ENCODE measurements at places on chromosomes 7 and 10. TPM values are rescaled to one million over a fixed set of nuclear protein-coding genes. Genes with fewer than 3 reads are reported as not detected.
A peak's percentile ranks its signal among the peaks of the same experiment; 100 is the strongest.

Gene SDK1
- 3.0 TPM for total RNA-seq

GRCh38 chr7:148107443-148108127 lies 483.0 kb upstream of the C7orf33 start:
- H3K4me1 ChIP-seq, result no peaks in the 10 kb centered on the region
- no peak overlapping the region for H3K4me3 ChIP-seq
- no peaks in the 10 kb centered on the region for H3K27me3 ChIP-seq
- H3K36me3 ChIP-seq, result no peaks in the 10 kb centered on the region
- no peak for DNase-seq

DNA sequence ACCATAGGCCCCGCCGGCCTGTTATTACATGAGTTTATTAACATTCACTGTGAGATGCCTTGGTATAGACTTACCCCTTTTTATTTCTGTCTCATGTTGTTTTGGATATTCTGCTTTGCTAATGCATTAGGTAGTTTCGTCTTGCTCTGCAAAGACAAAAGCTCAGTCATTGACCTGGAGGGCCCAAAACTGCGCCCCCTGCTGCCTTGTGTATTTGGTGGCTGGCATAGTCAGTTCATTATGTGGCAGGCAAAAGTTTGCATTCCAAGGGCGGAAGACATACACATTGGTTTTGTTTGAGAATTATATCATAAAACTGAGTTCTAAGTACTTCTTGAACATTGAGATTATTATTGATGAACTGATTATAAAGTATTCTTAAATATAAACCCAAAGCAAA lies 372.5 kb downstream of the SDK1 start:
- no peak overlapping the region for H3K27ac ChIP-seq
- H3K4me1 ChIP-seq, result no peaks in the 10 kb centered on the region

GRCh38 chr10:31419394-31420063 lies 100.5 kb downstream of the ZEB1 start:
- H3K27ac ChIP-seq, result no peak overlapping the region
- peaks cover 2% of the 10 kb centered on the region for H3K4me1 ChIP-seq
- no peaks in the 10 kb centered on the region for H3K36me3 ChIP-seq

- peaks cover 17% of the 10 kb centered on the region for H3K4me1 ChIP-seq
- H3K27ac ChIP-seq, result no peak overlapping the region
- peak; percentile 33 for DNase-seq
- H3K36me3 ChIP-seq, result no peaks in the 10 kb centered on the region
- H3K4me3 ChIP-seq, result no peak overlapping the region
These were observed 28.7 kb downstream of the ZNF775 start for GRCh38 chr7:150407588-150408392.

DNA sequence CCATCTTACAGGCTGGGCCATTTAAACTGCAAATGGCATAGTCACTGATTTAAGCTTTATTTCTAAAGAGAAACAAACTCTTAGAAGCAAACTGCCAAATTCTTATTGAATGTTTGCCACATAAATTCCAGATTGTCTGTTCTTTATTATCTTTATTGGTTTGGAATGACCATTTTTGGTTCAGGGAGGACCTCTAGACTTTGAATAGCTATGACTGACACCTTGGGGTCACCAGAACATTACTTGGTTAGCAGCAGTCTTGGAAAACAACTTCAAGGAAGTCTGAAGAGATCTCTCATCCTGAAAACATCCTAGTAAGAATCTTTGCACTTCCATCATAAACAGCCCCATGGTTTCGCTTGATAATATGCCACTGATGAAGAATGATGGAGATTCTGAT lies 197.1 kb downstream of the SUGCT start:
- no peak overlapping the region for H3K4me3 ChIP-seq
- no peaks in the 10 kb centered on the region for H3K4me1 ChIP-seq
- no peaks in the 10 kb centered on the region for H3K27me3 ChIP-seq
- no peak overlapping the region for H3K27ac ChIP-seq
- DNase-seq, result no peak

- DNase-seq, result no peak
- peak overlapping the region; percentile 49 for H3K27ac ChIP-seq
- H3K27me3 ChIP-seq, result no peaks in the 10 kb centered on the region
- no peak overlapping the region for H3K4me3 ChIP-seq
These were observed 164.9 kb upstream of the TRIM24 start for GRCh38 chr7:138295049-138295637.

GRCh38 chr10:77264107-77264506 lies 373.5 kb downstream of the KCNMA1 start:
- no peak overlapping the region for H3K27ac ChIP-seq
- no peaks in the 10 kb centered on the region for H3K4me1 ChIP-seq
- no peaks in the 10 kb centered on the region for H3K36me3 ChIP-seq
- DNase-seq, result no peak
- H3K27me3 ChIP-seq, result no peaks in the 10 kb centered on the region

Gene OR9A2
- total RNA-seq, result not detected

GRCh38 chr7:158401295-158401694 lies 186.3 kb downstream of the PTPRN2 start:
- no peaks in the 10 kb centered on the region for H3K27me3 ChIP-seq
- no peaks in the 10 kb centered on the region for H3K4me1 ChIP-seq
- H3K4me3 ChIP-seq, result no peak overlapping the region
- H3K27ac ChIP-seq, result no peak overlapping the region
- DNase-seq, result no peak

Gene SLC18A2
- 6.1 TPM for total RNA-seq

Gene PDZD7
- total RNA-seq, result 0.54 TPM

Gene MINPP1
- total RNA-seq, result 45.5 TPM

Gene MLXIPL
- total RNA-seq, result 29.5 TPM

- no peaks in the 10 kb centered on the region for H3K36me3 ChIP-seq
- H3K4me3 ChIP-seq, result no peak overlapping the region
- H3K4me1 ChIP-seq, result no peaks in the 10 kb centered on the region
- H3K27ac ChIP-seq, result no peak overlapping the region
These were observed 231.1 kb downstream of the TFEC start for GRCh38 chr7:115799430-115799829.

DNA sequence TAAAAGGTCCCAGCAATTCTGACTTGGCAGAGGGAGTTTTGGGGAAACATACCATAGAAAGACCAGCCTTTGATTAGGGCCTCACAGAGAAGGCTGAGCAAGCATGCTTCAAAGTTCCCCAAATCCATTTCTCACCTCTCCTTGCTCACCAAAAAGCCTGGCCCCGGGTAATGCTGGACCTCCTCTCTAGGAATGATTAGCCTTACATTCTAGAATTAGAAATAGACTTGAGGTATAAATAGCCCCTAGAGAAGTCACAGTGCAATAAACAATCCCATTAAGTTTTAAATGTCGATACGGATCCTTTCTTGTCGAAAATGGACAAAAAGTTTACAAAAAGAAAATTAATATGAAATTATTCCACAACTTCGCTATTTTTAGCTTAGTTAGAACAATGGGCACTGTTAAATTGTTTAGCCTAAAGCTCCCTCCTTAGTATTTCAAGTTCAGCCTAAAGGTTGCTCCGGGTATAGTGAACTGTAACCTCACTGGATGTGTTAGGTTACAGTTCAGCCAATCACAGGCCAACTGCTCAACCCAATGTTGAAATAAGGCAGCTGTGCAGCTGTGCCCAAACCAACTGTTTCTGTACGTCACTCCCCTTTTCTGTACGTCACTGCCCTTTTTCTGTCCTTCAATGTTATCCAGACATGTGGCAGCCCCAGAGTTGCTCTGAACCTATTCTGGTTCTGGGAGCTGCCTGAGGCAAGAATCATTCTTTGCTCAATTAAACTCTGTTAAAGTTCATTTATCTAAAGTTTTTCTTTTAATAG lies 7.9 kb upstream of the GSDME start:
- H3K4me1 ChIP-seq, result no peaks in the 10 kb centered on the region
- H3K27ac ChIP-seq, result no peak overlapping the region
- no peaks in the 10 kb centered on the region for H3K36me3 ChIP-seq
- no peak for DNase-seq
- no peak overlapping the region for H3K4me3 ChIP-seq

Gene CALML3
- total RNA-seq, result not detected

GRCh38 chr7:55021053-55021452 lies 2.2 kb downstream of the EGFR start:
- no peaks in the 10 kb centered on the region for H3K36me3 ChIP-seq
- no peaks in the 10 kb centered on the region for H3K27me3 ChIP-seq
- H3K27ac ChIP-seq, result no peak overlapping the region
- peaks cover 20% of the 10 kb centered on the region for H3K4me1 ChIP-seq
- H3K4me3 ChIP-seq, result no peak overlapping the region

Gene GIMAP6
- 12.6 TPM for total RNA-seq

Gene SKIDA1
- 0.78 TPM for total RNA-seq

Gene SPDYE8
- total RNA-seq, result not detected

GRCh38 chr7:7731732-7732131 lies 13.3 kb upstream of the RPA3 start:
- peak overlapping the region; percentile 7 for H3K27ac ChIP-seq
- no peak overlapping the region for H3K4me3 ChIP-seq
- no peaks in the 10 kb centered on the region for H3K27me3 ChIP-seq
- no peak for DNase-seq

- H3K36me3 ChIP-seq, result no peaks in the 10 kb centered on the region
- H3K27ac ChIP-seq, result no peak overlapping the region
- no peak for DNase-seq
- no peaks in the 10 kb centered on the region for H3K4me1 ChIP-seq
- no peak overlapping the region for H3K4me3 ChIP-seq
- no peaks in the 10 kb centered on the region for H3K27me3 ChIP-seq
These were observed 548.3 kb downstream of the GATA3 start for GRCh38 chr10:8602821-8603220.

DNA sequence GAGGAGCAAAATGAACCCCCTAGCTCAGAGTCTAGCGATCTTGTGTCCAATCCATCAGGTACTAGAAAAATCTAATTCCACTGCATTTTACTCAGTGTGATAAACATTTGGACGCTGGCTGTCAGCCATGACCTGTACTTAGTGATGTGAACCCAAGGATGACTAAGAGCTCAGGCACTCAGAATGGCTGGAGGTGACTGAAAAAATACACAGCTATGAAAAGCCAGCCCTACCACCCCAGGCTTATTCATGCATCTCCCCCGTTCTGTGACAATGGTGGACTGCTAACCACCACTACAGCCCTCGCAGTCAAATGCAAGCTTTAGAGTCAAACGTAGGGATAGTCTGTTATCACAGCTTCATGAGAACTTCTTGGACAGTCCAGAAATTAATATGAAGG lies 14.9 kb downstream of the AFAP1L2 start:
- H3K4me3 ChIP-seq, result no peak overlapping the region
- no peak overlapping the region for H3K27ac ChIP-seq
- peak; percentile 56 for DNase-seq
- no peaks in the 10 kb centered on the region for H3K4me1 ChIP-seq

GRCh38 chr10:93180482-93180931 lies 106.8 kb downstream of the CYP26A1 start:
- H3K27me3 ChIP-seq, result no peaks in the 10 kb centered on the region
- H3K4me3 ChIP-seq, result no peak overlapping the region
- no peaks in the 10 kb centered on the region for H3K36me3 ChIP-seq
- DNase-seq, result peak; percentile 46
- no peaks in the 10 kb centered on the region for H3K4me1 ChIP-seq

DNA sequence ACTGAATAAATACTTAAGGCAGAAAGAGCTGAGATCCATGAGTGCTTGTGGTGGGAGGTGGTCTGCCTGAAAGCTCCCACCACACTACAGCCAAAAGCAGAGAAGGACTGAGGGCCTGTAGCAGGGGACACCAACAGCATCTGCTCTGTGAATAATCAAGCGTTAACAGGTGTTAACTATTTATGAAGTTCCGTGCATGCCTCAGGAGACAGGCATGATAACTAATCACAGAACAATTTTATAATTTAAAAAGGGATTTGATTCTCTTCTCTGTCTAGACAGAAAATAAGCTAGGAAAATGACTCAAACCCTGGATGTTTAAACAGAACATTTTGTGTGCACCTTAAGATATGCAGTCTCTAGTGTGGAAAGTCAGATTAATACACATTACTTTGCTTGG lies 61.5 kb upstream of the GHITM start:
- no peak overlapping the region for H3K27ac ChIP-seq
- H3K36me3 ChIP-seq, result no peaks in the 10 kb centered on the region
- no peaks in the 10 kb centered on the region for H3K27me3 ChIP-seq
- H3K4me3 ChIP-seq, result no peak overlapping the region
- H3K4me1 ChIP-seq, result no peaks in the 10 kb centered on the region
- DNase-seq, result no peak

- no peaks in the 10 kb centered on the region for H3K4me1 ChIP-seq
- no peaks in the 10 kb centered on the region for H3K36me3 ChIP-seq
- DNase-seq, result no peak
These were observed 501.6 kb upstream of the MKI67 start for GRCh38 chr10:128627811-128628210.

DNA sequence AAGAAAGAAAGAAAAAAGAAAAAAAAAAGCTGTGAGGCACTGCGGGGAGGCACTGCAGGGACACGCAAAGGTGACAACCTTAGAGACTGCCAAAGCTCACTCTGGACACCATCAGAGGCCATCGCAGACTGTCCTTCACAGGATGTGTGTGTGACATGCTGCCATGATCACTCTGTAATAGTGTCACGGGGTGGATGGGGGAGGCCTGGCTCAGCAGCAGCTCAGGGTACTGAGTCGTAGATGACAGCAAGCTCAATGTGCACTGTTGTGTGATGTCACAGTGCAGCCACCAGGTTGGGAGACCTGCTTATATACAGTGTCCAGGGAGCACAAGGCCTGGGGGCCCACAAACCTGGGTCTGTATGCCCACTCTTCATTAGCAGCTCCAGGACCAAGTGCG lies 83.3 kb downstream of the SLIT1 start:
- H3K4me1 ChIP-seq, result no peaks in the 10 kb centered on the region
- peaks cover 3% of the 10 kb centered on the region for H3K27me3 ChIP-seq

Gene SPDYE2
- total RNA-seq, result not detected

GRCh38 chr7:29243910-29244655 lies 49.5 kb downstream of the CHN2 start:
- no peaks in the 10 kb centered on the region for H3K27me3 ChIP-seq
- no peak overlapping the region for H3K27ac ChIP-seq
- H3K36me3 ChIP-seq, result no peaks in the 10 kb centered on the region
- DNase-seq, result no peak

DNA sequence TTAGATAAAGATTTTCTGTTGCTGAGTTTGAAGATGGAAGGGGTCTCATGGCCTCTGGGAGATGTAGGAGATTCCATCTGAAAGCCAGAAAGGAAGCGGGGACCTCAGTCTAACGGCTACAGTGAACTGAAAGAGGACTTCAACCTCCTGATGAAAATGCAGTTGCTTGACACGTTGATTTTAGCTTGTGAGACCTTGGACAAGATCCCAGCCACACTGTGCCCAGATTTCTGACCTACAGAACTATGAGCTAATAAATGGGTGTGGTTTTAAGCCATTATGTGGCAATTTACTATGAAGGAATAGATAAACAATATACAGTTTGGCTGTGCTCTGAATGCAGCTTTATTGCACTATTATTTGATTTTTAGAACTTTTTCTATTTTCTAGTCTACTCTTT lies 342.3 kb upstream of the SEMA3D start:
- H3K27me3 ChIP-seq, result no peaks in the 10 kb centered on the region
- no peaks in the 10 kb centered on the region for H3K36me3 ChIP-seq

GRCh38 chr10:125980521-125981035 lies 84.2 kb downstream of the FANK1 start:
- no peak overlapping the region for H3K4me3 ChIP-seq
- H3K27me3 ChIP-seq, result no peaks in the 10 kb centered on the region
- no peak for DNase-seq
- no peaks in the 10 kb centered on the region for H3K4me1 ChIP-seq
- no peak overlapping the region for H3K27ac ChIP-seq

Data from adrenal gland (tissue), 19 donors.